ENCODE measurements at places on chromosomes 2 and 18.

DNA sequence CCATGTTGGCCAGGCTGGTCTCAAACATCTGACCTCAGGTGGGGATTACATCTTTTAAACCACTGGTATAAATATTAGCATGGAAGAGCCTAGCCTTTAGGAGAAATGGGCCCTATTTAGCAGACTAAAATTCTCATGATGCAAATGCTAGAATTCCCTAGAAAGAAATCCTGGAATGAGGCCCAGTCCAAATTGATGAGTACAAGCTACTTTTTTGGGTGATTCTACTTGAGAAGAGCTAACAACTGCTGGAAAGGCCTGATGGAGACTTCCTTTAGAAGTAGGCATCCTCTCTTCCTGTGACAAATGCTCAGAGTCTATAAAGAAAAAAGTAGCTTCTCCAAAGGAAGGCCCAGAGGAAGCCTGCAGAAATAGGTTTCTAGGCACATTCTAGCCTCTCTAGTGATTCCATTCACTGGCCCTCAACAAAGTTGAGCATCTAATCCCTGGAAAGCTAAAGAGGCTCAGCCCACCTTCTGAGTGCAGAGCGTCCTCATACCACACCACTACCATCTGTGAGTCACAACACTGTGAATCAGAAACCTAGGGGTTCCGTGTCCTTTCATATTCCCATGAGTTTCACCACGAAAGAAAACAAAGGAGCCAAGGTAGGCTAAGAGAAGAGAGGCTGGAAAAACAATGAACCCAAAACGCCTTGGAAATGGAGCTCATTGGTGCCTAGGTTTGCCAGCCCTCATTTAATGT is 183.1 kb downstream of the C1D start:
- DNase-seq: no peak
- no peak overlapping the region for H3K4me3 ChIP-seq
- H3K4me1 ChIP-seq: no peaks in the 10 kb centered on the region
- no peak overlapping the region for H3K27ac ChIP-seq

GRCh38 chr2:172574965-172575364 is 19.1 kb downstream of the PDK1 start:
- peaks cover 94% of the 10 kb centered on the region for H3K36me3 ChIP-seq
- no peak overlapping the region for H3K27ac ChIP-seq
- DNase-seq: no peak
- no peaks in the 10 kb centered on the region for H3K4me1 ChIP-seq

GRCh38 chr2:140085674-140086073 is 1305.5 kb upstream of the NXPH2 start:
- H3K4me3 ChIP-seq: no peak overlapping the region
- DNase-seq: no peak
- no peaks in the 10 kb centered on the region for H3K27me3 ChIP-seq
- no peaks in the 10 kb centered on the region for H3K4me1 ChIP-seq
- no peak overlapping the region for H3K27ac ChIP-seq
- no peaks in the 10 kb centered on the region for H3K36me3 ChIP-seq

GRCh38 chr18:62583376-62583775 is 60.6 kb downstream of the ZCCHC2 start:
- H3K27me3 ChIP-seq: no peaks in the 10 kb centered on the region
- peaks cover 26% of the 10 kb centered on the region for H3K4me1 ChIP-seq
- H3K36me3 ChIP-seq: peaks cover 7% of the 10 kb centered on the region
- no peak overlapping the region for H3K4me3 ChIP-seq

- H3K27me3 ChIP-seq: no peaks in the 10 kb centered on the region
- H3K4me1 ChIP-seq: no peaks in the 10 kb centered on the region
- no peak overlapping the region for H3K27ac ChIP-seq
- no peak for DNase-seq
Observed at GRCh38 chr18:71986351-71987050, 557.6 kb downstream of the CBLN2 start.

DNA sequence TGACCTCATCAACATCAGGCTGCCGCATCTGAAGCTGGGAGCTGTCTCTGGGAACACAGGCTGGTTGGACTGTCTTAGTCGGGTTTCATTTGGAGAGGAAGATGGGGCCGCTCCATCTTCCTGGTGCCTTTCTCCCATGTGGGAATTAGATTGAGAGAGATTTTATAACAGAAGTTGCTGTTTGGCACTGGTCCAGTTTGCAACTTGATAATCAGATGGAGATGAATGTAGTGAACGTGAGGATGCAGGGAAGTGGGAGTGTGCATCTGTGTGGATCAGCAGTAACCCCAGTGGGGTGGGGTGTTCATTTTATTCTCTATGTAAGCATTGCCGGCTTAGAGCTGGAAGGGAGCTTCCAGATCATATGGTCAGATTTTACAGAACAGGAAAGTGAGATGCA is 250.9 kb downstream of the DCDC2C start:
- H3K36me3 ChIP-seq: no peaks in the 10 kb centered on the region
- no peaks in the 10 kb centered on the region for H3K4me1 ChIP-seq
- no peak overlapping the region for H3K27ac ChIP-seq
- DNase-seq: no peak

DNA sequence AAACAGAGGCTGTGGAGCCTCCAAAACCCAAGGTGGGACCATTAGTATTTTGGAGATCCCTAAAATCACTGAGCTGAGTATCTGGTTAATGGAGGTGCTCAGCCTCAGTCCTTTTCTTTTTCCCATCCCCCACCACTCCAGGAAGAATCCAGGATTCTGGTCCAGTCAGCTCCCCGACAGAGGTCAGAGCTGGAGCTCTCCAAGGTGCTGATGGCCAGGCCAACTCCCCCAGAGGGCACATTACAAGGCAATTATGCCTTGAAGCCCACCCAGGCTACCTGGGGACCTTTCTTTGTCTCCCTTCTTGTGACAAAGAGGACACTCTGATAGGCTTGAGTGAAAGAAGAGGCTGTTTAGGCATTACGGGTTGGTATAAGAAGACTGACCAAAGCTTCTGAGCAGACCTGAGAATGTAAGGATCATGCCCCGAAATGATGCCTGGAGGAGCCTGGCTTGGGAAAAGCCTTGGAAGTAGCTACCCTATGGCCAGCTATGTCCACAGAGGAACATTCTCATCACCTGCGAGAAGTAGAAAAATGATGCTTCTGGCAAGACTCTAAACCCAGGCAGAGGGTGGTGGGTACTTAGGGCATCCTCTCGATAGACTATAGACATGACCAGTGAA is 102.5 kb upstream of the LDAH start:
- no peaks in the 10 kb centered on the region for H3K27me3 ChIP-seq
- H3K36me3 ChIP-seq: no peaks in the 10 kb centered on the region
- no peak overlapping the region for H3K27ac ChIP-seq
- no peaks in the 10 kb centered on the region for H3K4me1 ChIP-seq
- H3K4me3 ChIP-seq: no peak overlapping the region
- DNase-seq: no peak

GRCh38 chr2:154688373-154688772 is 10.1 kb upstream of the KCNJ3 start:
- H3K27ac ChIP-seq: no peak overlapping the region
- H3K36me3 ChIP-seq: no peaks in the 10 kb centered on the region
- no peak overlapping the region for H3K4me3 ChIP-seq
- no peak for DNase-seq

DNA sequence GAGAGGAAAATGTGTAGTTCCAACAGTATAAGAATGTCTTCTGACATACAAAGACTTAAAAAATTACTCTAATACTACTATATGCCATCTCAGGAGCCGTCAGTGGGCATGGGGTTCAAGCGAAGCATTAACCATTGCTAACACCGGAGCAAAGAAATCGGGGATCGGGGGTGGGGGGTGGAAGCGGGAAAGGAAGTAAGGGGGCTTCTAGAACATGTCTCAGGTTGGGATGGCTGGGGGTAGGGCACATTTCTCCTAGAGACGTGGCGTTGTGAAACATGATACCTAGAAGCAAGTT is 702 bp downstream of the LMAN1 start:
- no peak for DNase-seq
- H3K27ac ChIP-seq: peak overlapping the region; percentile 92
- no peaks in the 10 kb centered on the region for H3K27me3 ChIP-seq
- peaks cover 18% of the 10 kb centered on the region for H3K36me3 ChIP-seq
- peaks cover 32% of the 10 kb centered on the region for H3K4me1 ChIP-seq
- peak overlapping the region; percentile 85 for H3K4me3 ChIP-seq

- H3K4me1 ChIP-seq: no peaks in the 10 kb centered on the region
- H3K4me3 ChIP-seq: no peak overlapping the region
Observed at GRCh38 chr2:176291335-176291734, 22.1 kb downstream of the MTX2 start.

- no peak overlapping the region for H3K27ac ChIP-seq
- H3K4me1 ChIP-seq: peaks cover 7% of the 10 kb centered on the region
- no peak for DNase-seq
- no peak overlapping the region for H3K4me3 ChIP-seq
- peaks cover 3% of the 10 kb centered on the region for H3K27me3 ChIP-seq
- no peaks in the 10 kb centered on the region for H3K36me3 ChIP-seq
Observed at GRCh38 chr18:61924550-61924949, 31.7 kb upstream of the RNF152 start.

DNA sequence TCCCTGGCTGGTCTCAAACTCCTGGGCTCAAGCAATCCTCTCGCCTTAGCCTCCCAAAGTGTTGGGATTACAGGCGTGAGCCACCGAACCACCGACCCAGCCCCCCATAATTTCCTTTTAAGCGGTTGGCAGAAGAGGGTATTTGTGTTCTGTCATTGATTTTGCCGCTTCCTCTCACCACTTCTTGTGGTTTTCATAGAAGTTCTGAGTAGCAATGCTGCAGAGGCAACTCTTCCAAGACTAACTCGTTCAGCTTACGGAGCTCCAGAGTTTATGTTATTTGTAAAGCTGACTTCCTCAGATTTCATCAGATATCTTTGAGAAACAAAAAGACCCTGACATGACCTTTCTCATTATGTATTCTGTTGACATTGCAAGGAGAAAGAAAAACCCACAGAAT is 261.4 kb upstream of the KCNJ3 start:
- no peak overlapping the region for H3K27ac ChIP-seq
- H3K4me3 ChIP-seq: no peak overlapping the region
- no peak for DNase-seq
- H3K36me3 ChIP-seq: no peaks in the 10 kb centered on the region
- H3K27me3 ChIP-seq: no peaks in the 10 kb centered on the region

DNA sequence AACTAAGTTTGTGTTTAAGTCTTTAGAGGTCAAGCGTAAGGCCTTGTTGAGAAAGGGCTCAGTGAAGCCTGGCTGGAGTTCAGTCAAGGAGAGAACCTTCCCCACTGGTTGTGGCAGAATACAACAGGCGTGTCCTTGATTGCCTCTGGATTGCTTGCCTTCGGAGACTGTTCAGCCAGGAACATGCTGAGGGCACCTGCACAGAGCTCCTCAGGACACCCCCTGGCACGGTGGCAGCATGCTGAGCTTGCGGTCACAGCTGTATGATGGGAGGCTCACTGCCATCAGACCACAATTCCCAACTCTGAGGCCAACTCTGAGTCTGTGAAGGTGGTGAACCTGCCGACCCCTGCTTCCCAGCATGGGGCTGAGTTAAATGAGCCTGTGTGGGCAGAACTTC is 130.0 kb downstream of the LPIN1 start:
- H3K36me3 ChIP-seq: no peaks in the 10 kb centered on the region
- H3K27ac ChIP-seq: no peak overlapping the region

- no peaks in the 10 kb centered on the region for H3K4me1 ChIP-seq
- H3K27me3 ChIP-seq: peaks cover 12% of the 10 kb centered on the region
- H3K36me3 ChIP-seq: no peaks in the 10 kb centered on the region
- H3K27ac ChIP-seq: no peak overlapping the region
- no peak overlapping the region for H3K4me3 ChIP-seq
Observed at GRCh38 chr18:50207722-50208121, 12.8 kb upstream of the MYO5B start.

DNA sequence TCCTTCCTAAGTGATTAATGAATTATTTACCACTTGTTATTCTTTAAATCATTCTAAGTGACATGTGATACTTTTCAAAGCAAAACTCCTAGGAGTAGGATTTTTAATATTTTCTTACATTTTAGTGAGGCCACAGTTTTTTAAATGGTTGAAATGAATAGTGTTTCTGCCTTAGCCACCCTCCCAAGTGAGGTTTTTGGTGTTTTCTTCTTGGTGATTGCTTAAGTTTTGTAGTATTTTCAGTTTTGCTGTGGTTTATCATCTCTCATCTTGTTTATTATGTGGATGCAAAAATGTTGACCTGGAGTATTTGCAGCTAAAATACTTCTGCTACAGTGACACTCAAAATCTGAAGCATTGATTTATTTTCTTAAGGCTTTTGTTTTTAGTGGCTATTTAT is 9.8 kb downstream of the AFTPH start:
- DNase-seq: no peak
- H3K4me1 ChIP-seq: peaks cover 35% of the 10 kb centered on the region
- no peaks in the 10 kb centered on the region for H3K27me3 ChIP-seq
- no peak overlapping the region for H3K27ac ChIP-seq

DNA sequence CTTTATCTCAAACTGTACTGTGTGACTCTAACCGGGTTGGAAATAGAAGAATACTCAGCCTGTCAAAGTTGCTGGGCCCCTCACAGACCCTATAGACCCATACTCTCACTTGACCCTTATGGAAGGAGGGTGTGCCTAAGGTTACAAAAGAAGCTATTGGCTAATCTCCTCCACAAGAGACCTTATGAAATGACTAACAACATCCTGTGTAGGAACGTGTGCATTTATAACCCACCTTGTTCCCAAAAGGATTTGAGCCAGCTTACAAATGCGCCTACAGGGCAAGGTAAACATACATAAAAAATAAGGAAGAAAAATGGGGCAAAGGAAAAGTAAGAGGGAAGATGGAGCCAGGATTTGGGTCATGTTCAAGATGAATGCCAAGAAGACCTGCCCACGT is 225.4 kb upstream of the SMAD2 start:
- no peak for DNase-seq
- H3K27me3 ChIP-seq: peaks cover 7% of the 10 kb centered on the region
- H3K4me3 ChIP-seq: no peak overlapping the region
- no peak overlapping the region for H3K27ac ChIP-seq

DNA sequence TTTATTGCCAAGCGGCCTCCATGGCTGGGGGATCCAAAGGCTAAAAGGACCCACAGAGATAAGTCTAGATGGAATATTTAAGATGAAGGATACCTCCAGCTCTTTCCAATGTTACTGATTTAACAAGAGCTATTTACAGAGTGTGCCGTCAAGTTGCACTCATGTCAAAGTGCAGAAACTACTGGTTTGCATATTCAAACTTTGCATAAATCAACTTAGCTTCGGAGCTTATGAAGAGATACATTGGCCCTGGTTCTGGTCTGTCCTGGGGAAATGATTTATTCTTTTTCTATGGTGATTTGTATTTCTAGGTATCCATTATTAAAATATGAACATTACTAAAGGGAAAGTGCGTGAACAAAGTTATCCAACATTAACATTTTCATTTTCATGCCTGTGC is 14.4 kb upstream of the MYO5B start:
- no peak for DNase-seq
- no peak overlapping the region for H3K27ac ChIP-seq
- H3K27me3 ChIP-seq: peaks cover 6% of the 10 kb centered on the region
- no peak overlapping the region for H3K4me3 ChIP-seq
- H3K4me1 ChIP-seq: no peaks in the 10 kb centered on the region
- H3K36me3 ChIP-seq: no peaks in the 10 kb centered on the region
